ENCODE measurements at places on chromosomes 7 and 10.
A peak's percentile ranks its signal among the peaks of the same experiment; 100 is the strongest.

DNA sequence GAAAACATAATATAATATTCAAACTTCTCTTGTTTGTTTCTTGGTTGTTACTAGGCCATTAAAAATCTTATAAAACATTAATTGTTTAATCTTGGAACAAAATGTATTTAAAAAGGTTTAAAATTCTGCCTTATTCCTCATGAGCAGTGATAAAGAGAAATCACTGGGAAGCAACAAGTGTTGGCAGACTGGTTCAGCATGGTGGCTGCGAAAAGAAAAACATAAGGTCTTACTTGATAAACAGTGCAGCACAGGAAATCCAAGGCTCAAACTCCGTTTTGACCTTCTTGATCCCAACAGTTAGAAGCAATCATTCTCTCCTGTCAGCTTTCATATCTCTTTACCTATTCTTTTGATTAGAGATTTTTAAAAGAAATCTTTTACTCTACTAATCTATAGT lies 530.8 kb downstream of the CNTNAP2 start:
- DNase-seq: no peak

DNA sequence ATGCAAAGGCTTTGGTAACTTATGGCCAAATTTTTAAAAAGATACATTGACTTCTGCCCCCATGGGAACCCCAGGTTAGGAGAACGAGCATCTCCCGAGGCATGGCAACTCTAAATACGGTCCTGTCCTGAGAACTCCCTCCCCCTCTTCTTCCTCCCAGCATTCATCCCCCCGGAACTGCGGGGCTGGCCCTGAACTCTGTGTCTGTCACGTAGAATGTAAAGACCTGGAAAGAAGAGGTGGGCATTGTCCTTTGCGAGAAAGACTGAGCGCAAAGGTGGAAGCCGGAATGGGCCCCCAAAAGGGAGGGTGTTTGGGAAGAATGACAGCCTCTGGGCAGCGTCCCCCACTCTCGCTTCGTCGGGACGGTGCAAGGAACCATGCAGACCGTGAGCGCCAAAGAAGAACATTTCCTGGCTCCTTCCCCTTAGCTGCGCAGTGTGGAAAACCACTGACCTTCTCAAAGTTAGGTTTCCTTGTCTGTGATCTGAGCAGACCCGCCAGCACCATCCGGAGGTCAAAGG lies 21.0 kb downstream of the SHH start:
- DNase-seq: no peak

DNA sequence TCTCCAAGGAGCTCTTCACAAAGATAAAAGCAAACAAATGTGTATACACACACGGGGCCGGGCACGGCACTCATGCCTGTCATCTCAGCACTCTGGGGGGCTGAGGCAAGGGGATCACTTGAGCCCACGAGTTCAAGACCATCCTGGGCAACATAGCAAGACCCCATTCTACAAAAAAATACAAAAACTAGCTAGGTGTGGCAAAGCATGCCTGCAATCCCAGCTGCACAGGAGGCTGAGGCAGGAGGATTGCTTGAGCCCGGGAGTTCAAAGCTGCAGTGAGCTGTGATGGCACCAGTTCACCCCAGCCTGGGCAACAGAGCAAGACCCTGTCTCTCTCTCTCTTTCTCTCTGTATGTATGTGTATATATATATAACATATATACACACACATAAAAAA lies 22.3 kb downstream of the TTYH3 start:
- DNase-seq: no peak

GRCh38 chr7:38398725-38399321 lies 125.4 kb upstream of the TARP start:
- DNase-seq: peak; percentile 45

GRCh38 chr7:123876557-123877256 lies 31.7 kb downstream of the HYAL4 start:
- no peak for DNase-seq

DNA sequence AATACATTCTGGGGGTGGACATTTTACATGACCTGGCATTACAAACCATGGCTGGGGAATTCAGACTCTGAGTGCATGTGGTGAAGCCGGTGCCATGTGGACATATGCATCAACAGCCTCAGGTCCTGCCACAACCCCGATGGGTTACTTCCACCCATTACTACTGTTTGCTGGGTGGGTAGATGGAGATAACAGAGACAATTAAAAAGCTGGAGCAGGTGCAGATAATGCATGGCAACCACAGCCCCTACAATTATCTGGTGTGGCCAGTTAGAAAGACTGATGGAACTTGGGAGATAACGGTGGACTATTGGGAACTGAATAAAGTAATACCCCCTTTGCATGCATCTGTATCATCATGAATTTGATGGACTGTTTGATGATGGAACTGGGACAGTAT lies 21.6 kb upstream of the ADAMTS14 start:
- no peak for DNase-seq

GRCh38 chr7:153152801-153153422 lies 393.4 kb downstream of the ACTR3B start:
- no peak for DNase-seq

- no peak for DNase-seq
Measured at GRCh38 chr10:130455791-130456190, 319.6 kb downstream of the GLRX3 start.
